ENCODE measurements at places on chromosomes 11 and 22.

- no peak for DNase-seq
These were observed 51.9 kb downstream of the TEAD1 start for GRCh38 chr11:12725863-12726682.

DNA sequence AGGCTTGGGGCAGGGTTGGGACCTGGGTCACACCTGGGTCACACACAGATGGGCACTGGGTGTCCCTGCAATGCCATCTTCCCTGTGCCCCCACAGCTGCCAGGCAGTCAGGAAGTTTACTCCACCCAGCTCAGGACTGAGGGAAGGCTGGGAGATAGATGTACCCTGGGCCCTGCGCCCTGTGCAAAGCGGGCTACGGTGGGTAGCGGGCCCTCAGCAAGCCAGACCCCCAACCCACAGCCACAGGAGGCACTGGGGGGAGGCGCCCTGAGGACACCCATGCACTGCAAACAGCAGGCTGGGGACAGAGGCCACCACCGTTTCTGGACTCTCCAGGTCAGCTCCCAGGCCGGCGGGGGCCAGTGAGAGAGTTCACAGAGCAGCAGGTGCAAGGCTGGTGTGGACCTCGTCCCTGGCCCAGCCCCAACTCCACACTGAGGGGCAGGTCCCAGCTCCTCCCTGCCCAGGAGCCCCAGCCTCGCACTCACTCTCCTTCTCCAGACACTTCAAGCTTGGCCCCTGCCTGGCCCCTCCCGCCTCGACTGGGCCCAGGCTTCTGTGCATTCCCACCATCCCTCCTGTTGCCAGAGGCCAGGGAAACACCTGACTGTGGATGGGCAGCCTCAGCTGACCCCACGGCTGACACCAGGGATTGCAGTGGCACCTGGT lies 4.9 kb downstream of the DUSP8 start:
- no peak for DNase-seq

- no peak for DNase-seq
These were observed 87.1 kb downstream of the PRR5L start for GRCh38 chr11:36383195-36383594.

DNA sequence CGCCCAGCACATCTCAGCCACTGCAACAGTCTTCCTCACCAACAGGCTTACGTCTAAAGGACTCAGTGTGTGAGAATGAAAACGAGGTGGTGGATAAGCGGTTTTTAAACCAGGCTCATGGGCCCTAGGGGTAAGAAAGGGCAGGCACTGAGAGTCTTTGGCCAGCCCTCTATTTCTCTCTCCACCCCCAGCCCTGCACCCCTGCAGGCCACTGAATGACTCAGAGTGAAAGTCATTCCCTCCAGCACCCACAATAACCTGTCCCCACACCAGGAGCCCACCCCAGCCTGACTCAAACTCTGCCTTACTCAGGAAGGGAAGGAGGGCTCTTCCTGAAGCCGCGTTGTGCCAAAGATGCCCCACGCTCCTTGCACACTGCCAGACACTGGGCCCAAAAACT lies 72.0 kb downstream of the LARGE1 start:
- DNase-seq: no peak

DNA sequence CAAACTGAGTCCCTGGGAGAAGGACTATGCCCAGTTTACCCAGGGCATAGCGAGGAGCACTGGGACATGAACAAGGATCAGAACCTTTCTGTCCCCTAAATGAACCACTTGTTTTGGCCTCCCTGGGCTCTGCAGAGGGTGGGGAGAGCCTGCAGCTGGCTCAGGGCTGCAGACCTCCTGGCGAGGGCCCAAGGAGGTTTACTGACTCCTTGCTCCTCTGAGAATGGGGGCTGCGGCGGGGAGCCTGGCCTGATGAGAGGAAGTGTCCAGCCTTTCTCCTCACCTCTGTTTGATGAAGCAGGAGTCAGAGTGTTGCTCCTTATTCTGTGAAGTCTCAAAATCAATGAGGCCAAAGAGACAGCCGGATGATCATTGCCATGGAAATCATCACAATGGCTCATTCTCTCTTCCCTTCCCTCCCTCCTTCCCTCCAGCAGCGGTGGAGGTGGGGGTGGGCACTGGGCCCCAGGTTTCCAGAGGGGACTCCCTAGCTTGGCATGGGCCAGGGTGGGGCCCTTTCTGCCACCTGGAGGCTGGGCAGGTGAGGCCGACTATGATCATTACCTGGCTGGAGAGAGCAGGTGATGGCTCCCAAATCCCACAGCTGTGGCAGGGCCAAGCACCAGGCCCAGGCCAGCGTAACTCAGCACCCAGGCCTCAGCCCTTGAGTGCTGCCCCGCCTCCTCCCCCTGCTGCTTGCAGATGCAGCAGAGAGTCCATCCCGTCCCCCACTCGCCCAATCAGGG lies 169.7 kb downstream of the CEP164 start:
- DNase-seq: no peak

GRCh38 chr11:116420030-116420429 lies 352.8 kb downstream of the BUD13 start:
- DNase-seq: no peak

GRCh38 chr22:44075670-44076069 lies 51.6 kb downstream of the PARVB start:
- no peak for DNase-seq
